ENCODE measurements at places on chromosomes 3 and 15.

- DNase-seq: no peak
Measured at GRCh38 chr15:33074942-33075341, 119.6 kb downstream of the FMN1 start.

DNA sequence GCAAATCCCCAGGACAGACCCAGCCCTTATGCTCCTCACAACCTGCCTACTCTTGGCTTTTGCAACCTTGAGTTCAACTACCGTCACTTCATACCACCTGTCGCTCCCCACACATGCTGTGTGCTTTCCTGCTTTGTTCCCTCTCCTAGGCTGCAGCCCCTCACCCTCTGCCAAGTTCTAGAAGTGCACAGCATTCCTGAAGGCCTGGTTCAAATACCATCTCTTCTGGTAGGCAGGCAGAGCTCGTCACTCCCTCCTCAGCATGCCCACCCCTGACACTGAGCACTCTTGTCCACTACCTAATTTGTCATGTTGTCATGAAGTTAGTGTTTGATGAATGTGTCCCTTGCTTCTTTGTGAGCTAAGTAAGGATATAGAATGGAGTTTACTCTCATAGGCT, 129.6 kb downstream of the SEMA6D start:
- DNase-seq: no peak

- no peak for DNase-seq
Measured at GRCh38 chr3:25038922-25039321, 389.1 kb upstream of the RARB start.

GRCh38 chr15:90868261-90868689, at the start of gene FURIN:
Gene FURIN, plus strand, starts transcription at chr15:90868588. Its CDS starts 7,153 bp downstream, at chr15:90875741.
- DNase-seq: no peak

- DNase-seq: no peak
Measured at GRCh38 chr15:69093127-69093526, 67.3 kb upstream of the GLCE start.

GRCh38 chr15:32747921-32748342, 30.1 kb downstream of the GREM1 start:
- DNase-seq: no peak

Measured in CD4-positive, alpha-beta T cell treated with Interleukin-10 for 1 hour (primary cell).